CD4-positive, alpha-beta T cell treated with Interleukin-12 subunit alpha and Interleukin-12 subunit beta, for 1 hour (primary cell): ENCODE measurements at places on chromosomes 16 and 17.

- no peak for DNase-seq
These were observed 1324.9 kb upstream of the CDH8 start for GRCh38 chr16:63361032-63361624.

DNA sequence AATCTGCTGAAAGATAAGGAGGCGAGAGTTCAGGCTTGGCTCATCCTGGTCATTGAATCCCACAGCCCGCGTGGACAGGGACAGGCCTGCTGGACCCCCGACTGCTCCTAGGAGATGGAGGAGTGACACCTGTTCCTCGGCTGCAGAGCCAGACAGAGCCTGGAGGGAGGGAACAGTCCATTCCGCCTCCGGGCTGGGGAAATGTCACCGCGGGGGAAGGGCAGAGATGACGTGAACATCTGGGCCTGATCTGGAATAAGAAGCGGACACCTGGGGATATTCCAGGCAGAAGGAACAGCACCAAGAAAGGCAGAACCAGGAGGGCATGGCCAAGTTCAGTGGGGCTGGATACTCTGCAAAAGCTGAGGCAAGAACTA lies 1.5 kb downstream of the ZNF747 start:
- DNase-seq = no peak

DNA sequence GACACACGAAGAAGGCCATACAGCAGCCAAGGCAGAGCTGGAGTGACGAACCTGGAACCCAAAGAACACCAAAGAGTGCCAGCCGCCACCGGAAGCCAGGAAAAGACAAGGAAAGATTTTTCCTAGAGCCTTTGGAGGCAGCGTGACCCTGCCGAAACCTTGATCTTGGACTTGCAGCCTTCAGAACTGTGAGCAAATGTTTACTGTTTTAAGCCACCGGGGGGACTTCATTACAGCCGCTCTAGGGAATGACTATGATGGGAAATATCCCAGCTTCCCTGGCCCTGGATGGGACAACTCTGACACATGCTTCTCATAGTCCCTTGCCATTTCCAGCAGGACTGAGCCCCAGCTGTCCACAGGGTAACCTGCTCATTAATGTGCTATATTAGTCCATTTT lies 270.6 kb downstream of the HAPSTR1 start:
- DNase-seq = no peak

- DNase-seq = no peak
These were observed 19.9 kb downstream of the COX10 start for GRCh38 chr17:14089179-14089578.

DNA sequence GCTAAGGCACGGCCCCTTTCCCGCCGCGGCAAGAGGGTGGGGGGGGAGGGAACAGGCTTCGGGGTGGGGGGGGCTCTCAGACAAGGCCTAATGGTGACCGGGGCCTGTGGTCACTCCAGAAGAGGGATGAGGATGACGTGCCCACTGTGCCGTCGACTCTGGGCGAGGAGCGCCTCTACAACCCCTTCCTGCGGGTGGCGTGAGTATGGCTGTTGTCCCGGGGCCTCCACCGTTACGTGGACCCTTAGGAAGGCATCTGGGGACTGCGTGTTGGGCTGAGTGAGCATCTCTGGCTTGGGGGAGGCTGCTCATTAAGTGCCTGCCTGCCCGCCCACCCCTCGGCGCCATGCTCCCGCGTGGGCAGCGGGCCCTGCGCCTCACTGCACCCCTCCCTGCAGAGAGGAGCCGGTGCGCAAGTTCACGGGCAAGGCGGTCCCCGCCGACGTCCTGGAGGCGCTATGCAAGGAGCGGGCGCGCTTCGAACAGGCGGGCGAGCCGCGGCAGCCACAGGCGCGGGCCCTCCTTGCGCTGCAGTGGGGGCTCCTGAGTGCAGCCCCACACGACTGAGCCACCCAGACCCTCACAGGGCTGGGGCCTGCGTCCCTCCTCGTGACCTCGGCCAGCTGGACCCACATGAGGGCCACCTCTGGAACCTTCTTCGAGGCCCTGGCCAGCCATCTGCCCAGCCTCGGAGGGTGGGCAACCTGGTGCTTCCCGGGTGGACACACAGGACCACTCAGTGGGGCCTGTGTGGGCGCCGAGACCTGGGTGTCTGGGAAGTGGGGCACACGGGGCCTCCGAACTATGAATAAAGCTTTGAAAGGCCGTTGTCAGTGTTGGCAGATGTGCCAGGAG lies 2.2 kb downstream of the HAGHL start:
- DNase-seq = no peak

DNA sequence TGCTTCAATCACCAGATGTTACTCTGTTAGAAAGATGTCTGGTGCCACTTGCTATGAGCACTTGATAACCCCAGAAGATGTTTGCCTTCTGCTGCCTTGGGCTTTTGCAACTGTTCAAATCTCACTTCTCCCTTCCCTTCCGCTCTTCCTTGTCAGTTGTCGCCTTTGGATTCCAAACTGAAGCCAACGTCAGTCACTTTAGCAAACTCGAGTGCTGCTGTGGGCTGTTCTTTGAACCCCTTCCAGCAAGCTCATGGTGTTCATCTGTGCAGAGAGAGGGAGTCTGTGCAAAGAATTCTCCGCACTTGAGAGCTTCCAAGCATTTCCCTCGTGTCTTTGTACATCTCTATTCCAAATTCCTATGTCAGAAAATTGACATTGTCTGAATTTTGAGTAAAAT lies 879.4 kb downstream of the CDH11 start:
- DNase-seq = no peak

DNA sequence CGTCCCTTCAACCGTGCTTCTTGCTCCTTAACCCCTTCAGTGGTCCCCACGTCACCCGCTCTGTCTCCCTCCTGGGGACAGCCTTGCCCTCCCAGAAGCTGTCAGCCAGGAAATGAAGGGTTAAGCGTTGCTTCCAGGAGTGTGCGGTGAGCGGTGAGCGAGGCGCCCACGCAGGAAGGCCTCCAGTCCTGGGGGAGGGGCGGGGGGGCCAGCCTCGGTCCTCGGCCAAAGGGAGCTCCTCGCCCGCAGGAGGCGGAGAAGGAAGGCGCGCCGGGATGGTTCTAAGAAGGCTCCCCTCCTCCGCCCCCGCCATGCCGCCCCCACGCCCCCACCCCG lies 2.3 kb downstream of the RBFOX3 start:
- no peak for DNase-seq

DNA sequence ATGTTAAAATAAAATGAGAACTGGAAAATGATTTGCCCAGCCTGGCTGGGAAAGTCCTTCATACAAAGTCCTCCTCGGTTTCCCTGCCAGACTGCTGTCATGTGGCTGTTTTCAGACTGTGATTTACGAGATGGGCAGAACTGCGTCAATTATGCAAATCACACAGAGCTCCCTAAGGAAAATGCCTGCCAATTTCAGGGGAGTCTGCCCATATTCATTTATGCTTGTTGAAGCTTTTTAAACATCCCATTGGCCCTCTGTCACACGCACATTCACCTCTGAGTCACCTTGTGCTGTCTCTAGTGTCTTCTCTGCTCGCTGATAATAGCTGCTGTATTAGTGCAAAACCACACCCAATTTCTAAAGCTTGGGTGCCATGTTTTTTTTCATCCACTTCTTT lies 81.7 kb upstream of the FAM20A start:
- DNase-seq = no peak

- DNase-seq = no peak
These were observed 536.3 kb upstream of the EEF2KMT start for GRCh38 chr16:5633845-5634440.

GRCh38 chr16:89277049-89277448 lies 59.5 kb downstream of the ZNF778 start:
- DNase-seq = no peak

DNA sequence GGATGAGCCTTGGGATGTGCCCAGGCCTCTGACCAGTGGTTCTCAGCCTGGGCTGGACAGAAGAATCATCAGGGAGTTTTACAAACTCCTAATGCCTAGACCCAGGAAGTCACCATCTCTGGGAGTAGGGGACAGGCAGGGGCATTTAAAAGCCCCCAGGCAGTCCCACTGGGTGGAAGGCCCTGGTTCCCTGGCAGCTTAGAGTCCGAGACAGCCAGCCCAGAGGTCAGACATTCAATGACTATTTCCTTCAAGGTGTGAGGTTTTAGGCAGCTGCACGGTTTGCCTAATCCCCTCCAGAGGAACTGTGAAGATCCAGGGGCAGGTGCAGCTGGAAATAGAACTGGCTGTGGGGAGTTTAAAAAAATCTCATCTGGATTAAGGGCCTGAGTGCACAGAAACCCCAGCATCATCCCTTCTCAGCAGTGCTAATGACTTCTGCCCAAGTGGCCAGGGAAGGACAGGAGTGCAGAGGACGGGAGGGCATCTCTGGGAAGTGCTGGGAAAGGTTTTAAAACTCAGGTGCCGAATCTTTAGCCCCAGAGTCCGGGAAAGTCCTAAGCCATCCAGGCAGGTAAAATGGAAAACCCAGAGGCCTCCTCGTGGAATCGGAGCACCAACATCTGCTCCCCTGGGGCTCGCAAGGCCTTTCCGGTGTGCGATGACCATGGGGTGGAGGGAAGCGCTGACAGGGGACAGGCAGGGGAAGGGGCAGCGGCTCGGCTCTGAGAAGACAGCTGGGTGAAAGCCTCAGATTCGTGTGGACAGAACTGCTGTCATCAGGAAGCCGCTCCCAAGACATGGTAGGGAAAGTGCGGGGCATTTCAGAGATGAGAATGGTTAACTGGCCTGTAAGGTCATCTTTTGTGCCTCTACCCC lies 1.5 kb upstream of the LGALS3BP start:
- no peak for DNase-seq

- no peak for DNase-seq
These were observed 282.3 kb upstream of the CCL2 start for GRCh38 chr17:33972763-33973162.

DNA sequence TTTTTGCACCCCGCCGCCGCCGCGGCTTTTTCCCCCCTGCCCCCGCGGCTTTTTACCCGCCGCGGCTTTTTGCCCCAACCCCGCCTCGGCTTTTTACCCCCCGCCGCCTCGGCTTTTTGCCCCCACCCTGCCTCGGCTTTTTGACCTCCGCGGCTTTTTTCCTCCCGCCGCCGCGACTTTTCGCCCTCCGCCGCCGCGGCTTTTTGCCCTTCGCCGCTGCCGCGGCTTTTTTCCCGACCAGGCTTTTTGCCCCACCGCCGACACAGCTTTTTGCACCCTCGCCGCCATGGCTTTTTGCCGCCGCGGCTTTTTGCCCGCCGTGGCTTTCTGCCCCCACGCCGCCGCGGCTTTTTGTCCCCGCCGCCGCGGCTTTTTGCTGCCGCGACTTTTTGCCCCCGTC lies 137.0 kb upstream of the TP53TG3D start:
- peak; percentile 13 for DNase-seq

GRCh38 chr16:72362973-72363372 lies 191.0 kb upstream of the PMFBP1 start:
- no peak for DNase-seq

- DNase-seq = peak; percentile 17
These were observed 15.4 kb downstream of the TNS4 start for GRCh38 chr17:40485851-40486521.

DNA sequence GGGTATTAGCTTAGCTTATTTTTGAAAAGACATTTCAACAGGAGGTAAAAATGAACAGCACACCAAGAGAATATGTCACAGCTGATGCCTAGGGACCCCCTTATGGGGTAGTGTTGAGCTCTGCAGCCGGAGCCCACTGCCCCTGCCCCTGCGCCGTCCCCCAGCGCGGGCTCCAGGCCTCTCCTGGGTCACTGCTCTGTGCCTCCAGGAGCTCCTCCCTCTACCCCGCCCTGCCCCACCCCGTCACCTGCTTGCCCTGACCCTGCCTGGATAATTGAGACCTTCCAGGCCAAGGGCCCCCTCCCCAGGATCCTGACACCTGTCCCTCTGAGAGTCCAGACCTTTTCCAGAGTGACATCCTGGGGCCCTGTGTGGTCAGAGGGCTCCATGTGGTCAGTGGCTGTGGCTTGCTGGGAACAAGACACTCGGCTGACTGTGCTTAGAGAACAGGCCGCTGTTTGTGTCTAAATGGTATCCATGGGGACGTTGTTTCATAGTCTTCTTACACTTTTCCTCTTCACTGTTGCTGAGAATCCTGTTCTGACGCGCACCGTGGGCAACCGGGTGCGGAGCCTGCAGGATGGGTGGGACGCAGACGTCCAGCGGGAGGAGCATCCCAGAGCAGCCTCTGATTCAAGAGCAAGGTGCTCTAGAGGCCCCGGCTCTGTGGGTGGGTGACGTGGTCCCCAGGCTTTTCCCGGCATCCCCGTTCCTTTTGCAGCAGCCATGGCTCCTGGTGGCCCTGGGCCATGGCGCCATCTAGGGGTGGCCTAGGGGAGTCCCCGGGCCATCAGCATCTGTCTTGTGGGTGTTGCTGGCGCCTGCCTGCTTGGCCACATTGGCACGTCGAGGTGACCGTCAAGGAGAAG lies 20.0 kb upstream of the WFIKKN1 start:
- peak; percentile 62 for DNase-seq

DNA sequence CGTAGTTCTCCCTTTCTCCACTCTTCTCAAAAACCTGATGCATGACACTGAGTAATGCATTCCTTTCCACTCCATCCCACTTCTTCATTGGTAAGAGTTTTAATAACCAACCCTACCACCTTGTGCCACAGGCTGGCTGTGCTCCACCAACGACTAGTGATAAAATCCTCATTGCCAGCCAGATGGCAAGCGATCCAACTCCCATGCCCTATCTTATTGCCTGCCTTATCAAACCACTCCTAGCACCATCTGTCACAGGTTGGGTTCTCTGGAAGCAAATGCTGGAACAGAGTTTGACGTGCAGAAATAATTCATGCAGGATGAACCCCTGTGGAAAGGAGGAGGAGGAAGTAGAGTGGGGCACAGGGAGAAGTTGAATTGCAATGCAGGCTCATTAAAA lies 99.5 kb downstream of the CHD9NB start:
- DNase-seq = no peak

DNA sequence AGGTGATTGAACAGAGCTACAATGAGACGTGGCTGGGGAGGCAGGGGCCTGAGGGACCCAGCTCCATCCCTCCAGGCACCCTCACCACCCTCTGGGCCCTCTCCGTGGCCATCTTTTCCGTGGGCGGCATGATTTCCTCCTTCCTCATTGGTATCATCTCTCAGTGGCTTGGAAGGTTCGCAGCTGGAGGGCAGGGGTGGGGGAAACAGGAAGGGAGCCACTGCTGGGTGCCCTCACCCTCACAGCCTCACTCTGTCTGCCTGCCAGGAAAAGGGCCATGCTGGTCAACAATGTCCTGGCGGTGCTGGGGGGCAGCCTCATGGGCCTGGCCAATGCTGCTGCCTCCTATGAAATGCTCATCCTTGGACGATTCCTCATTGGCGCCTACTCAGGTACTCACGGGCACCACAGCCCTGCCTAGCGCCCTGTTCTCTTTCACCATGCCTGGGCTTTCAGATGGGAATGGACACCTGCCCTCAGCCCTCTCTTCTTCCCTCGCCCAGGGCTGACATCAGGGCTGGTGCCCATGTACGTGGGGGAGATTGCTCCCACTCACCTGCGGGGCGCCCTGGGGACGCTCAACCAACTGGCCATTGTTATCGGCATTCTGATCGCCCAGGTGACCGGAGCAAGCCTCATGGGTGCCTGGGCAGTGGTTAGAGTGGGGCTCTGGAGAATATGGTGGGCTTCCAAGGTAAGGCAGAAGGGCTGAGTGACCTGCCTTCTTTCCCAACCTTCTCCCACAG lies 2.1 kb downstream of the SLC2A4 start:
- DNase-seq = no peak
